Karpas-422 (cell line): ENCODE measurements at places on chromosomes 6 and 20. TPM values are rescaled to one million over a fixed set of nuclear protein-coding genes. Genes with fewer than 3 reads are reported as not detected.

DNA sequence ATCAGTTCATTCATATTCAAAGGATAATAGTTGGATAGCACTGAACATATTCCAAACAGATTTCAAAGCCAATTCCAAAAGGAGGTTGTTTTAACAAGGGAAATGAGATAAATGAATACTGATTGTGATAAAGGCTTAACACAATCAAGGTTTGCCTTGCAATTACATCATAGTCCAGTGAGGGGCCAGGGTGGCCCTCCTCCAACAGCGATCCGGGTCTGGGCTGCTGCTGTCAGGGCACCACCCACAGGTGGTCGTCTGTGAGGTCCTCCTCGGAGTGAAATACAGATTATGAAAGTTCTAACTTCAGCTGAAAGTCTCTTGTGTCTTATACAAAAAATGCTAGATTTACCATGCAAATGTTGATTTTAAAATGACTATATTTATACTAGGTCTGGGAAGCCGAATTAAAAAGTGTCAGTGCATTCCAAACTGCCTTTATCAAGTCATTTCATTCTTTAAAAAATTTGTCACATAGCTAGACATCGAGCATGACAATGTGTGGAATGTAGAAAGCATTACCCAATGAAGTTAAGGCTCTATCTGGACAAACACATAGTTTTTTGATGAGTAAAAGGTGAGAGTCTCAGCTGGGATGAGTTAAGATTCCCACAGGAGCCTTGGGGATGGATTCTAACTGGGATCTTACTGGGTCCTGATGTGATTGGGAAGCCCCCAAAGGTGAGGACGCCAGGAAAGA lies 65.9 kb upstream of the SLC22A23 start:
- H3K4me1 ChIP-seq = peaks cover 23% of the 10 kb centered on the region
- no peak overlapping the region for H3K4me3 ChIP-seq

DNA sequence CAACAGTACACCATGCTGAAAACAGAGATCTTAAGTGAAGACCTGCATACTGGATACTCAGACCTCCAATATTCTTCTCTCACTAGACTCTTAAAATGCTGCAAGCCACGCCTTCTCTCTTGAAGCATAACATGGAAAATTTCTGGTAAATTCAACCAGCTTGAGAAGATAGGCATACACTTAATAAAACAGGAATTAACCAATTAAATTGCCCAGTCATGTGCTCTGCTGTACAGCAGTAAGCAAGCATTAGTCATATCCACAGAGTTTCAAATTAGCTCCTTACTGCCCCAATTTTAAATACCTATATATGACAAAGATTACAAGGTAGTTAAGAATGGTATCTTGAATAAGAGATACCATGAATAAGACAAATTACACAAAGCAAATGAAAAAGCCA lies 53.8 kb downstream of the C6orf58 start:
- no peak overlapping the region for H3K4me3 ChIP-seq
- H3K4me1 ChIP-seq = no peaks in the 10 kb centered on the region
- H3K27me3 ChIP-seq = no peaks in the 10 kb centered on the region
- H3K27ac ChIP-seq = no peak overlapping the region
- no peak for DNase-seq
- H3K36me3 ChIP-seq = no peaks in the 10 kb centered on the region

GRCh38 chr20:54415967-54416366 lies 59.4 kb upstream of the DOK5 start:
- DNase-seq = no peak
- no peaks in the 10 kb centered on the region for H3K27me3 ChIP-seq
- no peaks in the 10 kb centered on the region for H3K4me1 ChIP-seq
- no peaks in the 10 kb centered on the region for H3K36me3 ChIP-seq
- no peak overlapping the region for H3K4me3 ChIP-seq
- H3K27ac ChIP-seq = no peak overlapping the region

DNA sequence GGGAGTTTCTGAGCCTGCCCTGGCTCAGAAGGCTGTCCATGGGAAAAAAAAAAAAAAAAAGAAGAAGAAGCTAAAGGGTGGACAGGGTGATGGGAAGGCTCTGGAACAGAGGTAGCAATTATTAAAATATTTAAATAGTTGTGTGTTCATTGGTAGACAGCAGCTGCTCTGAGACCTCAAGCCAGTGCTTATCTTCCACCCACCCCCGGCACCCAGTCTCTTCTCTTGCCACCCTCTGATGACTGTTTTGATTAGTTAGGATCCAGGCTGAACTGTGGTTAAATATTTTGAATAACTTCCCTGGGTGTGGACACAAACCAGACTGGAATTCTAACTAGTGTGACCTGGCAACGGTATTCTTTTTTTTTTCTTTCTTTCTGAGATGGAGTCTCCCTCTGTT lies 16.9 kb upstream of the SRSF3 start:
- no peak for DNase-seq
- H3K4me1 ChIP-seq = peaks cover 6% of the 10 kb centered on the region; the same call in 1 of the 2 replicates
- H3K27ac ChIP-seq = no peak overlapping the region
- no peak overlapping the region for H3K4me3 ChIP-seq

- no peaks in the 10 kb centered on the region for H3K27me3 ChIP-seq
- H3K36me3 ChIP-seq = no peaks in the 10 kb centered on the region
- no peak overlapping the region for H3K27ac ChIP-seq
- no peak overlapping the region for H3K4me3 ChIP-seq
- DNase-seq = no peak
- H3K4me1 ChIP-seq = peaks cover 29% of the 10 kb centered on the region
Measured at GRCh38 chr6:90078513-90079289, 184.4 kb downstream of the GJA10 start.

The PTCRA gene
- total RNA-seq = not detected in 2 replicates

The COL11A2 gene
- 0.41 and 1.0 TPM in 2 replicates for total RNA-seq
